Kidney glomerular epithelial cell (primary cell): ENCODE measurements at places on chromosomes 12 and 14.

GRCh38 chr14:99427632-99428300 lies 52.9 kb downstream of the SETD3 start:
- peak; percentile 87 for DNase-seq

- no peak for DNase-seq
These were observed 84.1 kb downstream of the PPP1R12A start for GRCh38 chr12:79850610-79851299.

DNA sequence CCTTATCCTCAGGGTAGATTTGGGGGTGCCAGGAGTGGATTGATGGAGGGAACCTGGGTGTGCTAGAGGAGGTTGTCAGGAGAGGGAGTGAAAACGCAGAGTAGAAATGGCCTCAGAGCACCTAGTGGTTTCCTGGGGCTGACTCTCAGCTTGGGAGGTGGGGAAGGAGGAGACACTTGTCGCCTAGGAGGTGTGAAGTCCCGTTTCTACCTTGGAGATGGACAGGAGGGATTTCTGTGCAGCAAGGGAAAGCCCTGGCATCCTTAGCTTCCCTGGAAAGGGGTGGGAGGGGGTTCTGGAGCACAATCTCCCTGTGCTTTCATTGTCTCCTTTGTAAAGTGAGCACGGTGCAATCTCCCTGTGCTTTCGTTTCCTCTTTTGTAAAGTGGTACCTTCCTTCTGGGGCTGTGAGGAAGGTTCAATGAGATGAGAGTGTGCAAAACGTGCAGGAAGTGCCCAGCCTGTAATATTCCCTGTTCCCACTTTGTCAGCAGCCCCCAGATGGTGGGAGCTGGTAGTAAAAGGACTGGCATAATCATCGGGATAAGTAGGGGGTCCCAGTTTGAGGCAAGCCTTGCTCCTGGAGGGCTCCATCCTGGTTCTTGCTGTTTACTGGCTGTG lies 1.6 kb downstream of the OAS3 start:
- no peak for DNase-seq

GRCh38 chr12:71967211-71967610 lies 28.6 kb downstream of the TPH2 start:
- DNase-seq, result no peak

GRCh38 chr12:131827961-131828534 lies at the start of gene MMP17:
Gene MMP17 (plus strand): TSS chr12:131828393. CDS start chr12:131828495, 102 bp downstream.
- no peak for DNase-seq

- DNase-seq, result peak; percentile 67
These were observed 72.4 kb downstream of the TTC9 start for GRCh38 chr14:70714055-70714550.
